ENCODE measurements at places on chromosomes 3 and 15.

- DNase-seq: no peak
- peaks cover 74% of the 10 kb centered on the region for H3K27me3 ChIP-seq
- H3K4me3 ChIP-seq: peak overlapping the region; percentile 51
- no peak overlapping the region for H3K27ac ChIP-seq
- H3K36me3 ChIP-seq: peaks cover 3% of the 10 kb centered on the region
These were observed 895 bp downstream of the GATA2 start for GRCh38 chr3:128491941-128492670.

DNA sequence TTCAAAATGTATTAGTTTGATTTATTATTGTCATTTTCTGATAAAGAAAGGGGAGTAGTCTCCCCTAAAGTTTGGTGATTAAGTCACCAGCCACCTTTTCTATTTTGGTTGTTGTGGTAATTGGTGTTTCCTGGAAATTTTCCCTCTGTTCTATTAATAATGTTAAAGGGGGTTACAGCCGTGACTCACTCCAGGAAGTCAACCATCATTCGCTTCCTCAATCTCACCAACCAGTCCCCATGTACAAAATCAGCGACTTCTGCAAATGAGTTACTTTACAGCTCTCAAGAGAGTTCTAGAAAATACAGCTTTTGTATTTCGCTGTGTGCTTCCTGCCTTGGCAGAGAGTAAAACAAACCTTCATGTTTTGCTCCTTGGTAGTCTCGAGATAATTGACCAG is 285.1 kb downstream of the LPP start:
- peak overlapping the region; percentile 34 for H3K27ac ChIP-seq
- peak overlapping the region; percentile 62 for H3K4me3 ChIP-seq
- no peaks in the 10 kb centered on the region for H3K36me3 ChIP-seq
- H3K27me3 ChIP-seq: no peaks in the 10 kb centered on the region

DNA sequence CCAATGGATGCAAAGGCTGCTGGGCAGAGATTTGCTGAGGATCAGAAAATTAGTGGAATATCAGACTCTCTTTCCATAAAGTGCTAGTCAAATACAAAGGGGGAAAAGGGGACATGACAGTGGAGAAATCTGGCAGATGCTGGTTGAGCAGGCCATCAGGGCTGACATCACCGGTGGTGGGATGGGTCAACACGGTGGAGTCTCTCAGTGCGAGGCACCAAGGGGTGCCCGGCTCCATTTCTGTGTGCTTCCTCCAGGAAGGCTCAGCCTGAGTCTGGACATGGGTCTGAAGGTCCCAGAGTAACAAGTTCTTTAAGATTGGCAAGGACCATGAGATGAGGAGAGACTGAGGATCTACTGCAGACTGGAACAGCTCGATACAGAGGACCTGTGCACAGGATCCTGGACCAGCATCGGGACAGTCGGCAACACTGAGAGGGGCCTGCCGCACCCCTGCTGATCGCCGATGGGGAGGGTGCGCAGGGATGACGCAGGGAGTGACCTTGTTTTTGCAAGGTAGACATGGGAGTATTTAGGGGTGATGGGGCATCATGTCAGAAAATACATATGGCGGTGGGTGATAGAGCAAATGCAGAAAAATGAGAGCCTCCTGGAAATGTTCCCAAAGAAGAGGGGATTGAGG is 92.7 kb downstream of the SEC22A start:
- no peak for DNase-seq
- no peak overlapping the region for H3K4me3 ChIP-seq
- H3K4me1 ChIP-seq: no peaks in the 10 kb centered on the region
- H3K27ac ChIP-seq: no peak overlapping the region

- peaks cover 41% of the 10 kb centered on the region for H3K36me3 ChIP-seq
- no peaks in the 10 kb centered on the region for H3K27me3 ChIP-seq
- no peak overlapping the region for H3K27ac ChIP-seq
- H3K4me1 ChIP-seq: peaks cover 21% of the 10 kb centered on the region
These were observed 14.7 kb downstream of the VPS39 start for GRCh38 chr15:42193383-42193782.

DNA sequence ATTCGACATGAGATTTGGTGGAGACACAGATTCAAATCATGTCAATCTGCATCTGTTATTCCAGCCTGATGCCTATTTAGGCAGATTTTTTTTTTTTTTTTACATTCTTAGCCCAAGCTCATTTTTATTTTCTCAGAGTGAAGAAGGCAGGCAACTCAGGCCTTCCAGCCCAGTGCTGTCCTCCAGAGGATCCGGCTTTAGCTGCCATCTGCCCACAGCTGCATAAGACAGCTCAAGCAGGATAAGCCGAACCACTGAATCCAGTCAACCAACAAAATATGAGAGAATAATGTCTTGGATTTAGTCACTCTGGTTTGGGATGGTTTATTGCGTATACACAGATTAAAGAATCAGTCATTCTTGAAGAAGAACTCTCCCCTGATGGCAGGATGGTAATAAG is 19.9 kb upstream of the COLQ start:
- H3K36me3 ChIP-seq: no peaks in the 10 kb centered on the region
- H3K4me3 ChIP-seq: no peak overlapping the region
- H3K27ac ChIP-seq: peak overlapping the region; percentile 75

GRCh38 chr3:72065236-72065635 is 280.3 kb upstream of the PROK2 start:
- DNase-seq: no peak
- peaks cover 53% of the 10 kb centered on the region for H3K27me3 ChIP-seq
- H3K27ac ChIP-seq: no peak overlapping the region
- H3K4me1 ChIP-seq: no peaks in the 10 kb centered on the region

DNA sequence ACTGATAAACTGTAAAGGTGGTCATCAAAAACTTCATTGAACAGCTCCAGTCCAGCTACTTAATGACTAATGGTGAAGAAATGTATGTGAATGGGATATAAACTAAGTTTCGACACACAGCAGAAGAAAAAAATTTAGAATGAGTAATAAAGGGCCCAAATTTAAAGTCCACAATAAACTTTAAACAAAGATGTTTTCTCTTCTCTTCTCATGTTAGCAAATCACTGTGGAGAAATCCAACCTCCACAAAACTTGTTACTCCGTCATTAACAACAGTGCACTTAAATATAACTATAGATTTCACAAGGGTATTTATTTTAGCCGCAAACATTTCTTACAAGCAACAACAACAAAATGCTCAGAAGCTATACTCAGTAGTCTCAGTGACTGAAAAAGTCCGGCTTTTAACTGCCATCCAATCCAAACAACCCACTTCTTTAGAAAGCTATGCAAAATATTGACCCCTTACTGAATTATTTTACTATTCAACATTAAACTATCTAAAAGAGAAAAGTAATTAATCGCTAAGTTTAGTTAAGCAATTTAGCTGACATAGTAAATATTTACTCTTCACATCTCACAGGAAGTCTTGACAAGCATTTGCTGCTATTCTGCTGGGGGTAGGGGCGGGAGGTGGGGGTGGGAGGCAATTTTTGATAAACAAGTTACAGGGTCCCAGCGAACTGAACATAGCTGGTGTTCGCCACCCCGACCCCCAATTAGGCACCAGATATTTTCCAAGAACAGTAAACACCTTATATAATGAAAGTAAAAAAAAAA is 2.4 kb downstream of the IGF2BP2 start:
- H3K36me3 ChIP-seq: no peaks in the 10 kb centered on the region
- no peak for DNase-seq
- H3K4me3 ChIP-seq: peak overlapping the region; percentile 66
- peaks cover 78% of the 10 kb centered on the region for H3K27me3 ChIP-seq

GRCh38 chr15:31292391-31293015 is 34.1 kb upstream of the KLF13 start:
- H3K36me3 ChIP-seq: peaks cover 2% of the 10 kb centered on the region
- H3K27me3 ChIP-seq: peaks cover 57% of the 10 kb centered on the region
- H3K4me1 ChIP-seq: peaks cover 6% of the 10 kb centered on the region
- H3K27ac ChIP-seq: no peak overlapping the region
- no peak for DNase-seq

DNA sequence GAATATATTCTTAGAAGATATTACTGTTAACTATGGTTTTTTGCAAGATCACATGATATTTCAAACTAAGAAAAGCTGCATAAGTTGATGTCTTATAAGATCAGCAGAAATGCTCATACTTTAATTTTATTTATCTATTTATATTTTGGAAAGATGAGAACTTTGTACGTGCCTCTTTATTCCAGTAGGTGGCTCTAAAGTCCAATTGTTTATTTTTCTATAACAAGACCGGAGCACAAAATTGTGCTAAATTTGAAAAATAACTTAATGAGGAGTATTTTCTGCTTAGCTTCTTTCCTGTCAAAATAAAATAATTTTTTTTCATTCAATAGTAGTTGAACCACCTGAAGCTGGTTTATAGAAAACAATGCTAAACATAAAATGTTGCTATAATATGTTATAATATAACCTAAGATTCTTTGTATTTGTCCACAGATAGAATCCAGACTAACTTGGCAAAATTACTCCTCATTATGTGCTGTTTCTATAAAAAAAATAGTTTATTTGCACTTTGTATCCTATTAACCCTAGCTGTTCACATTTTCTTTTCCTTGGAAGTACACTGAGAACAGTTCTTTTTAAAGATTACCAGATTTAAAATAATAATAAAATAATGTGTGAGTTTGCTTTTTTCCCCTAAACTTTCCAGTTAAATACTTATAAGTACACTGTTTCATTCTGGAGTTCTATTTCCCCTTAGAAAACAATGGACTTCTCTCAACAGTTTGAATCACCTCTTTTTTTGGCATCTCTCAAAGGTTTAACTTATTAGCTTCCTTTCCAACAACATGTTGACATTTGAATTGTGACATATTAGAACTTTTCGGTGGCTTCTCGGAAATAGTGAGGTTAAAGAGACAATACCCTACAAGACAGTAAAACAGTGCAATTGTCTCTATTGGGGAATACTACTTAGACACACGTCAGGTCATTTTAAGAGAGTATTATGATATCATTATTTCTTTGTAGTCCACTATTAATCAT is 530.0 kb downstream of the MECOM start:
- H3K36me3 ChIP-seq: no peaks in the 10 kb centered on the region
- H3K27me3 ChIP-seq: no peaks in the 10 kb centered on the region
- DNase-seq: no peak

DNA sequence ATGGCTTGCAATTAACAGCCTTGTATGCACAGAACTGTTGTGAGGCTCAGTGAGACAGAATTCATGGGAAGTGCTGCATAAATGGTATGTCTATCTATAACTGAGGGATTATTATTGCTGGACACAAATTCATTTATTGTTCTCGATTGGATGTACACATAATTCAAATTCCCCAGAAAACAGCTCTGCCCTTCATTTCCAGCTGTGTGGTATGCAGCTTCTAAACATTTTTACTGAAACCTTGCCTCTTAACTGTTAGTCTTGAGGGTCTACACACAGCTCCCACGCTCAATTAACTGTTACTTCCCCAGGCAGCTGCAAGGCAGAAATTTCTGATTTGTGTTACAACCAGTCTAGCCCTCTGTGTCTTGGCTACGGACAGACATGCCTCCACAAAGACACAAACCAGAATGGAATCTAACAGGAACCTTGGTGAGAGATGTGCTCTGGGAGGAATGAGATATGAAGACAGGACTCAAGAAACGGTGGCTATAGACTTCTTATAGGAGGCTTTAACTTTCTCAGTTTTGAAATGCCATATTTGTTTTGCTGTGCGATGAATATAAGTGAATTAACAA is 139.7 kb upstream of the TBL1XR1 start:
- no peaks in the 10 kb centered on the region for H3K27me3 ChIP-seq
- peak overlapping the region; percentile 26 for H3K4me3 ChIP-seq
- DNase-seq: no peak
- peaks cover 6% of the 10 kb centered on the region for H3K36me3 ChIP-seq
- H3K27ac ChIP-seq: peak overlapping the region; percentile 82
- peaks cover 16% of the 10 kb centered on the region for H3K4me1 ChIP-seq

GRCh38 chr3:74561881-74562280 is 52.6 kb downstream of the CNTN3 start:
- H3K4me1 ChIP-seq: no peaks in the 10 kb centered on the region
- no peak overlapping the region for H3K4me3 ChIP-seq
- H3K27me3 ChIP-seq: no peaks in the 10 kb centered on the region
- no peaks in the 10 kb centered on the region for H3K36me3 ChIP-seq
- no peak overlapping the region for H3K27ac ChIP-seq

- H3K4me1 ChIP-seq: no peaks in the 10 kb centered on the region
- H3K27me3 ChIP-seq: no peaks in the 10 kb centered on the region
- no peak overlapping the region for H3K4me3 ChIP-seq
- no peaks in the 10 kb centered on the region for H3K36me3 ChIP-seq
These were observed 279.8 kb downstream of the ROBO2 start for GRCh38 chr3:77319711-77320110.

- no peaks in the 10 kb centered on the region for H3K36me3 ChIP-seq
- H3K27me3 ChIP-seq: no peaks in the 10 kb centered on the region
- H3K4me1 ChIP-seq: peaks cover 23% of the 10 kb centered on the region
These were observed 8.3 kb upstream of the SUCLG2 start for GRCh38 chr3:67662733-67663132.

DNA sequence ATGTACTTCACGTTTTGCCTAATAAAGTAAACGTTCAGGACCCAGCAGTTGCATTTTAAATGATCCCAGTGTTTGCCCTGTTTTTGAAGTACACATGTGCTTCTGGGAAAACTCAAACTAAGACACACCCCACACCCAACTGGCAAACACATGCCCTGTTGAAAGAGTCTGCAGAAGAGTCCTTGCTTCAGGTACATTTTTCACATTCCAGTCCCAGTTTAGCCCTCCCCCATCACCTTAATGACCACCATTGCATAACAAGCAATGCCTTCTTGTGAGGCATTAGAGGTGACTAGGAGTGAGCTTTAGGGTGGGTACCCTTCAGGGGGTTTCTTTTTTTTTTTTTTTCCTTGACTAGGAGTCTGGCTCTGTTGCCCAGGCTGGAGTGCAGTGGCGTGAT is 322.3 kb downstream of the CNTN4 start:
- DNase-seq: no peak
- no peaks in the 10 kb centered on the region for H3K27me3 ChIP-seq
- no peak overlapping the region for H3K27ac ChIP-seq
- no peak overlapping the region for H3K4me3 ChIP-seq
- H3K36me3 ChIP-seq: no peaks in the 10 kb centered on the region

DNA sequence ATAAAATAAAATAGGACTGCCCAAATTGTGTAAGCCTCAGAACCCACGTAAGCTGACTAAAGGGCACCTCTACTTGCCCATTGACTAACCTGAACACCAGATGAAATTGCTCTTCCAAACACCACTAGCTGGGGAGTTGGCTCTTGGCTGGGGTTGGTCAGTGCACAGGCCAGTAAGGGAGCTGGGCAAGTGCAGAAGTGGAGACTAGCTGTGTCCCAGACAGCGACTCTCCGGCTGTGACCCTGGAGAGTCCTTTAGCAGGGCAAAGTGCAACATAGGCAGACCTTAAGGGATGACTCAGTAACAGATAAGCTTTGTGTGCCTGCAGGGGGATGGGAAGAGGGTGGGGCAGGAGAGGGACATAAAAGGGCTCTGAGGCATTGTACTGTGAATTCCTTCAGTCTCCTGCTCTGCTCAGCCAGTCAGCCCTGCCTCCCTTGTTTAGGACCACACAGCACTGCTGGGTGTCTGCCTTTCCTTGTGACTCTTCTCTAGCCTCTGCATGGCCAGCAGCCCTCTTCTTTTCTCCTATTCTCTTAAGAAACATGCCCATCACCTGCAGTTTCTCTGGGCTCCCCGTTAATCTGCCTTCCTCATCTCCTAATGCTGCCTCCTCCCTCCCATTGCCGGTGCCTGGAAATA is 13.2 kb downstream of the NR1I2 start:
- DNase-seq: no peak
- no peaks in the 10 kb centered on the region for H3K36me3 ChIP-seq
- H3K4me1 ChIP-seq: no peaks in the 10 kb centered on the region
- H3K4me3 ChIP-seq: no peak overlapping the region
- peaks cover 22% of the 10 kb centered on the region for H3K27me3 ChIP-seq

All from effector memory CD8-positive, alpha-beta T cell (primary cell).